A673 (cell line): ENCODE measurements at places on chromosomes 13 and 19. TPM values are rescaled to one million over a fixed set of nuclear protein-coding genes. Genes with fewer than 3 reads are reported as not detected.
A peak's percentile ranks its signal among the peaks of the same experiment; 100 is the strongest.

DNA sequence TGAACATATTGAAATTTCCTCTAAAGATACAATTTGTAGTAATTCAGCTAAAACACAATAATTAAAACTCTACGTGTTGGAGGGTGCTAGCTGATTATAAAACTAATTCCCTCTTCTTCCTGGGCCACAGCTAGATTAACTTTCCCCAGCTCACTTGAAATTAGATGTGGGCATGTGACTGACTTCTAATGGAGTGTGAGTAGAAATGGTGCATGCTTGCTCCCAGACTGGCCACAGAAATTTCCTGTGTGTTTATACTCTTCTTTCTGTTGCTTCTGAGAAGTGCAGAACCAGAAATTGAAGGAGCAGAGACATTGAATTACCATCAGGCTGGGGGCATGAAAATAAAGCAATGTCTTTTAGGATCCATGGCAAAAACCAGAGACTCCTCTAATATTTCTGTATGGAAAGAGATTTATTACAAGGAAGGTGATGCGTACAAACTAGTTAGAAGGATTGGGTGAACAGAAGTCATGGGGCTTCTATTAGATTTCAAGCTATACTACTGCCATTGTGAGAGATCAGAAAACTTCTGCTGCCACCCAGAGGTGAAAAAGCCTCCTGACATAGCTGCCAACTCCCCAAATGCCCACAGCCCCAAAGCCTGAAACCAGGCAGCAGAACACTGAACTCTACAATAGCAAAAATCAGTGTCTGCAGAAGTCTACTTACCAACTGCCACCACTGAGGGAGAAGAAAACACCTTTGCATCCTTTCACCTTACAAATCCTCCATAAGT lies 379.2 kb upstream of the MIR17HG start:
- no peak overlapping the region for H3K27ac ChIP-seq
- H3K4me1 ChIP-seq = no peaks in the 10 kb centered on the region
- H3K4me3 ChIP-seq = no peak overlapping the region
- H3K27me3 ChIP-seq = no peaks in the 10 kb centered on the region

DNA sequence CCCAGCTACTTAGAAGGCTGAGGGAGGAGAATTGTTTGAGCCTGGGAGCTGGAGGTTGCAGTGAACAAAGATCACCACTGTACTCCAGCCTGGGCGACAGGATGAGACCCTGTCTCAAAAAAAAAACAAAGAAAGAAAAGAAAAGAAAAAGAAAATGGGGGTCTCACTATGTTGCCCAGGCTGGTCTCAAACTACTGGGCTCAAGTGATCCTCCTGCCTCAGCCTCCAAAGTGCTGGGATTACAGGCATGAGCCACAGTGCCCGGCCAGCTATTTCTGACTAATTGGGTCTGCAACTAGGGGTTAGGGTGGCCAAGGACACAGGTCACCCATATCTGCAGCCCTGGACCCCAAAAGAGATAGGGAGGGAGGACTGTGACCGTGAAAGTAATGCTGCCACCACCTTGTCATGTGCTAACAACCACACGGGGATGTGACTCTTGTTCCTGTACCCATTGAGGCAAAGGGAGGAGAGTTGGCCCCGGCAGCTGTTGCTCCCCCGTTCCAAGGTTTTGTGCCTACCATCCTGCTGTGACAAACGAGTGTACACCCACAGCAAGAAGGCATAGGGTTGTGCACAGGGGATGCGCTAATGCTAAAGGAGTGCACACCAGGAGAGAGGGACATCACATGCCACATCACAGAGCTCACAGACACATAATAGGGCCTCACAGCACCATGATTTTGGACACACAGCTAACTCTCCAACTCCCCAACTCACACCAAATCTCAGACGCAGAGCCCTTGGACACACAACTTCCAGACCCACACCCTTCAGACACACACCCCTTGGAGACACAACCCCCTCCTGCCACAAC lies 619 bp downstream of the MEF2B start:
- peak overlapping the region; percentile 19 for H3K4me3 ChIP-seq
- no peaks in the 10 kb centered on the region for H3K36me3 ChIP-seq
- DNase-seq = no peak
- H3K27me3 ChIP-seq = no peaks in the 10 kb centered on the region
- H3K27ac ChIP-seq = no peak overlapping the region

DNA sequence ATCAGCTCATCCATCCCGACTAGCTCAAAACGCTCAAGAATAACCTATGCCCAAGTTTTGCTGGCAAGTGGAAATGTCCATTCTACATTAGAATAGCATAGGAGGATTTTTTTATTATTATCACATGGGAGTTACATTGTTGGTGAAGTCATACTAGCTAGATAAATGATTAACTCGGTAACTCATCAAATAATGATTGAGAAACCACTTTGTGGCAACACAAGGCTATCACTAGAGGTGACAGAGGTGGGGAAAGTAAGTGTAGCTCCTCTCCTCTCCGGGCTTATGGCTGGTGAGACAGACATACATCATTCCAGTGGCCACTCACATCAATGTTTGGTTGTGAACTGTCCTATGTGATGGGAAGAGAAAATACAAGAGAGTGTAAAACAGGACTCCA lies 161.6 kb downstream of the ZIC5 start:
- H3K27ac ChIP-seq = no peak overlapping the region
- H3K36me3 ChIP-seq = no peaks in the 10 kb centered on the region
- no peak overlapping the region for H3K4me3 ChIP-seq

- H3K36me3 ChIP-seq = no peaks in the 10 kb centered on the region
- no peak overlapping the region for H3K27ac ChIP-seq
- H3K27me3 ChIP-seq = peaks cover 3% of the 10 kb centered on the region
- no peaks in the 10 kb centered on the region for H3K4me1 ChIP-seq
Measured at GRCh38 chr13:27745301-27745700, 47.0 kb upstream of the GSX1 start.

GRCh38 chr19:1183543-1184172 lies 9.6 kb upstream of the SBNO2 start:
- no peaks in the 10 kb centered on the region for H3K27me3 ChIP-seq
- no peak for DNase-seq
- no peaks in the 10 kb centered on the region for H3K36me3 ChIP-seq
- no peak overlapping the region for H3K27ac ChIP-seq
- H3K4me3 ChIP-seq = no peak overlapping the region

GRCh38 chr19:28521614-28522544 lies 691.1 kb downstream of the UQCRFS1 start:
- no peaks in the 10 kb centered on the region for H3K36me3 ChIP-seq
- H3K4me3 ChIP-seq = no peak overlapping the region
- no peaks in the 10 kb centered on the region for H3K4me1 ChIP-seq
- no peaks in the 10 kb centered on the region for H3K27me3 ChIP-seq

- H3K27me3 ChIP-seq = no peaks in the 10 kb centered on the region
- no peaks in the 10 kb centered on the region for H3K4me1 ChIP-seq
- H3K4me3 ChIP-seq = no peak overlapping the region
- no peak for DNase-seq
- H3K36me3 ChIP-seq = peaks cover 2% of the 10 kb centered on the region
Measured at GRCh38 chr19:1955171-1956121, 14.5 kb downstream of the CSNK1G2 start.

DNA sequence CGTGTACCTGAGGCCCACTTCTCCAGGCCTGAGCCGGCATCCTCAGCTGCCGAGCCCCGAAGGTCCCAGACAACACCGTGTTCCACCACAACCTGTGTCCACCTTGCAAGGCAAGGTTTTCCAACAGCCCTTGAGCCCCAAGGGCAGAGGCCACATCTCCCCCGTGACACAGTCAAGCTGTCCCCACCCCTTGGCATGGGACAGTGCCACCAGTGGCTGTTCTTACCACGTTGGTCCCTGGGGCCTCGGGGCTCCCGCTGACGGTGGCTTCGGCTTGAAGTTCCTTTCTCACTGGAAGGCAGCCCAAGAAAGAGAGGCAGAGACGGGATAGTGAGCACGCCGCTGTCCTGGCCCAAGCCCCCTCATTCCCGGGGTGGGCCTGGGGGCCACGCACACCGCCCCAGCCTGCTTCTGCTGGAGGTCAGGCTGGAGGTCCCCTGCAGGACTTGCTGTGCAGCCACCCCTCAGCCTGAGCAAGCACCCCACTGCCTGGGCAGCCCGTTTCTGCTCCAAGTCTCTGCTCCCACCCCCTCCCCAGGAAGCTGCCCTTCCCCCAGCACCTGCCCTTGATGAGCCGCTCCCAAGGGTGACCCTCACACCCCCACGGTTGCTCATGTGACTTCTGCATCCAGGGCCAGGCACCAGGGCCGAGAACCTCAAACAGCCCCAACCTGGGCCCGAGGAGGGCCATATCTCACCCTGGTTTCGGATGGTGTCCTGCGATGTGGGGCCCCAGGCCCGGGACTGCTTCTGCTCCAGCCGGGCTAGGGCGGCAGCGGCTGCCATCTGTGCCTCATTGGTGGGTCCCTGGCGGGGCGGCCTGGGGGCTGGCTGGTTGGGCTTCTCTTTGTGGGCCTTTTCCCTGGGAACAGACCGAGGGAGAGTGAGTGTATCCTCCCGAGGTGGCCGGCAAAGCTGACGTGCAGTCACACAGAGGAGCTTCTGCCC lies 4.1 kb downstream of the UBXN6 start:
- DNase-seq = no peak
- no peaks in the 10 kb centered on the region for H3K27me3 ChIP-seq
- no peak overlapping the region for H3K4me3 ChIP-seq
- peaks cover 20% of the 10 kb centered on the region for H3K36me3 ChIP-seq
- H3K27ac ChIP-seq = peak overlapping the region; percentile 7
- H3K4me1 ChIP-seq = peaks cover 13% of the 10 kb centered on the region

DNA sequence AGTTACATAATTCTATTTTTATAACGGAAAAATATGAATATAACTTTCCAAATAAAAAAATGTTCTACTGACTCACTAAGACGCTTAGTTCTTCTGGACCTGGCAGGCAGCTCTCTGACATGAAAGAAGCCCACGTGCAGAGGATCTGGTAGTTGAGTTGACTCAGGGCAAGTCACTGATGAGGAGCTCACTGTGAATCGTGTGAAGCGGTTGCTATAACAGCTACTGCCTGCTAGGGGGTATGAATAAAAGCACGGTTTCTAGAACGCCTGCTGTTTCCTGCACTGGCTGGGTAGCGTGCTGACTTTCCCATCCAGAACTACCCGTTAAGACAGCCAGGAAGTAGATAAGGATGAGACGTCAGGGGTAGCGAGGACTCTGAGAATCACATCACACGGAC lies 54.7 kb upstream of the WASF3 start:
- peak; percentile 50 for DNase-seq
- H3K36me3 ChIP-seq = no peaks in the 10 kb centered on the region
- no peak overlapping the region for H3K4me3 ChIP-seq
- H3K4me1 ChIP-seq = peaks cover 16% of the 10 kb centered on the region
- H3K27me3 ChIP-seq = no peaks in the 10 kb centered on the region

- DNase-seq = no peak
- no peak overlapping the region for H3K27ac ChIP-seq
- H3K36me3 ChIP-seq = no peaks in the 10 kb centered on the region
- H3K4me3 ChIP-seq = no peak overlapping the region
- H3K4me1 ChIP-seq = no peaks in the 10 kb centered on the region
- no peaks in the 10 kb centered on the region for H3K27me3 ChIP-seq
Measured at GRCh38 chr13:61021838-61022237, 393.8 kb downstream of the PCDH20 start.

- no peaks in the 10 kb centered on the region for H3K27me3 ChIP-seq
- H3K36me3 ChIP-seq = no peaks in the 10 kb centered on the region
- H3K4me3 ChIP-seq = no peak overlapping the region
- no peaks in the 10 kb centered on the region for H3K4me1 ChIP-seq
- DNase-seq = no peak
Measured at GRCh38 chr13:23321535-23322241, 111.8 kb downstream of the SACS start.

DNA sequence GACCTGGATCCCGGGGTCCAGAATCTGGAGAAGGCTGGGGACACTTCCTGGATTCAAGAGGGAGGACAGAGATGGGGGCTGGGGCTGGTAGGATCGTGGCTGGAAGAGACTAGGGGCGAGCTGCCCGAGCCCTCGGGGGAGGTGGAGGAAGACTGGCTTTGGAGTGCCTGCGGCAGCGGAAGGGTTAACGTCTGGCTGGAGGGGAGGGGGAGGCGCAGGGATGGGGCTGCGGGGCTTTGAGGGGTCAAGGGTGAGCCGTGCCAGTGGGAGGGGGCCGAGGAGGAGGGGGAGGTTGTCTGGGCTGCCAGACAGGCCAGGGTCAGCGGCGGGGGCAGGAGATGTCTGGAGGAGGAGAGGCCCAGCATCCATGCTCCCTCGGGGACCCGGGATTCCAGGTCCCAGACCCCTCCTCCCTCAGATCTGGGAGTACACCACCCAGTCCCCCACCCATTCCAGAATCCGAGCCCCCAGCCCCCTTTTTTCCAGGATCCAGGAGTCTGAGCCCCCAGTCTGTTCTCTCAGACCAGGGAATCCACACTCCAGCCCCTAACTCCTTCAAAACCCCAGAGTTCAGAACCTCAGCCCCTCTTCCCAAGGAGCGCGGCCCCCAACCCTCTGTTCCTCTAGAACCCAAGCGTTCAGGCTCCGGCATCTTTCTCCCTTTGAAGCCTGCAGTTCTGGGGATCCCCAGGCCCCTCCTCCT lies 3.2 kb upstream of the SPACA6 start:
- no peaks in the 10 kb centered on the region for H3K27me3 ChIP-seq
- DNase-seq = peak; percentile 45
- peaks cover 21% of the 10 kb centered on the region for H3K4me1 ChIP-seq
- H3K27ac ChIP-seq = peak overlapping the region; percentile 83
- H3K36me3 ChIP-seq = peaks cover 8% of the 10 kb centered on the region

DNA sequence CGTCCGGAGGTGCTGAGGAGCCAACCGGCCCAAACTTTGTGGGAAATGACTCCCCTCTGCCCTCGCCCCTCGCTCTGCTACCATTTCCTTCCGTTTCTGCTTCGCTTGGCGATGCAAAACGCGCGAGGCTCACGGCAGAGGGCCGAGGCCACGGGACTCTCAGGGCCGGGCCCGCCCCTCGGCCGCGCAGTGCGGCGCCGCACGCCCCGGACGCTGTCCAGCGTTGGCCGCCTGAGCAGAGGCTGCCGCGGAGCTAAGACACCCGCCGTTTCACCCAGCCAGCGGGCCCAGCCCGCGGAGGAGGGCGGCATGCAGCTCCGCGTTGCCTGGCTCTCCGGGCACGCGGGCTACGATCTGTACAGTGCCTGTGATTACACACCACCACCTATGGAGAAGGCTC lies 2.1 kb upstream of the ZNF578 start:
- no peak for DNase-seq
- H3K27ac ChIP-seq = no peak overlapping the region
- H3K36me3 ChIP-seq = no peaks in the 10 kb centered on the region
- no peaks in the 10 kb centered on the region for H3K4me1 ChIP-seq
- no peaks in the 10 kb centered on the region for H3K27me3 ChIP-seq

- H3K4me3 ChIP-seq = no peak overlapping the region
- no peaks in the 10 kb centered on the region for H3K36me3 ChIP-seq
- DNase-seq = peak; percentile 58
- no peaks in the 10 kb centered on the region for H3K4me1 ChIP-seq
- H3K27me3 ChIP-seq = peaks cover 17% of the 10 kb centered on the region
- H3K27ac ChIP-seq = no peak overlapping the region
Measured at GRCh38 chr13:26872525-26873385, 112.2 kb upstream of the GPR12 start.

- peak overlapping the region; percentile 26 for H3K4me3 ChIP-seq
- no peaks in the 10 kb centered on the region for H3K36me3 ChIP-seq
- peaks cover 69% of the 10 kb centered on the region for H3K4me1 ChIP-seq
- peak; percentile 95 for DNase-seq
Measured at GRCh38 chr19:18417250-18418028, 1.8 kb upstream of the SSBP4 start.

OR7C1 gene
- not detected in 2 replicates for total RNA-seq

ZNF256 gene
- total RNA-seq = 9.5 and 11.0 TPM in 2 replicates

ZNF564 gene
- total RNA-seq = 6.3 and 7.9 TPM in 2 replicates

PPP1R13L gene
- total RNA-seq = 5.5 and 8.1 TPM in 2 replicates
